ENCODE measurements at places on chromosomes 2 and 18.

GRCh38 chr2:29954316-29954715 is 32.9 kb upstream of the ALK start:
- DNase-seq: no peak

- DNase-seq: peak; percentile 32
Observed at GRCh38 chr2:136135921-136136906, 18.3 kb upstream of the CXCR4 start.

DNA sequence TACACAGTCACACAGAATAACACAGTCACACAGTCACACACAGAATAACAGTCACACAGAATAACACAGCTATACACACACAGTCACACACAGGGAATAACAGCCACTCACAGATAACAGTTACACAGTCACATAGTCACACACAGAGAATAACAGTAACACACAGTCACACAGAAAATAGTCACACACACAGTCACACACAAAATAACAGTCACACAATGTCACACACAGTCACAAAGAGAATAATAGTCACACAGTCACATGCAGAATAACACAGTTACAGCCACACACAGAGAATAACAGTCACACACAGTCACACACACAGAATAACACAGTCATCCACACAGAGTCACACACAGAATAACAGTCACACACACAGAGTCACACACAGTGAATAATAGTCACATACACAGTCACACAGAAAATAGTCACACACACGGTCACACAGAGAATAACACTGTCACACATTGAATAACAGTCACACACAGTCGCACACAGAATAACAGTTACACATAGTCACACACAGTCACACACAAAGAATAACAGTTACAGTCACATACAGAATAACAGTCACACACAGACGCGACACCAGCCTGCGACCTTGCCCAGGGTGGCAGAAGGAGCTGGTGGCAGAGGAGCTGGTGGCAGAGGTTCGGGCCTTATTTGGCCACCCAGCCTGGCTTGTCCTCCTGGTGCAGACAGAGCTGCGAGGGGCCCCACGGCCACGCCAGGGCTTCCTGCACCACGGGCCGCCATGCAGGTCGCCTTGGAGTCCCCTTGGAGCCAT is 51.3 kb downstream of the RAMP1 start:
- no peak for DNase-seq

- DNase-seq: no peak
Observed at GRCh38 chr2:201978333-201978732, 55.3 kb upstream of the FZD7 start.

GRCh38 chr2:217286833-217287232 is 427.0 kb upstream of the TNP1 start:
- DNase-seq: no peak

GRCh38 chr2:54240515-54241469 is 15.2 kb downstream of the TSPYL6 start:
- no peak for DNase-seq

DNA sequence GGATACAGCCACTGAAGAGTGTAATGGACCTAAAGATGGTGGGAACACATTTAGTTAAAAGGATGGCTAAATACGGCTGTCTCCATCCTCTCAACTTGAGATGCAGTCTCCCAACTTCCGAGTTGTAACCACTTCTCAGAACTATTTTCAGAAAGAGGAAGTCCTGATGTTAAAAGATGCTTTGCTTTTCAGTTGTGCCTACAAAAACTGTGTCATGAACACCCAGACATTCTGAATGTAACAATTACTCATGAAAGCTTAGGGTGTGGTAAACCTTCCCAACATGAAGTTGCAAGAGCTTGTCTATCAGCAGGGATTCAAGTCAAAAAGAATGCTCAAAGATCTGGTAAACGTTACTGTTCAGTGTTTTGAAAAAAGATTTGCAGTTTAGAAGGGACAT is 147.9 kb downstream of the DOCK10 start:
- no peak for DNase-seq

DNA sequence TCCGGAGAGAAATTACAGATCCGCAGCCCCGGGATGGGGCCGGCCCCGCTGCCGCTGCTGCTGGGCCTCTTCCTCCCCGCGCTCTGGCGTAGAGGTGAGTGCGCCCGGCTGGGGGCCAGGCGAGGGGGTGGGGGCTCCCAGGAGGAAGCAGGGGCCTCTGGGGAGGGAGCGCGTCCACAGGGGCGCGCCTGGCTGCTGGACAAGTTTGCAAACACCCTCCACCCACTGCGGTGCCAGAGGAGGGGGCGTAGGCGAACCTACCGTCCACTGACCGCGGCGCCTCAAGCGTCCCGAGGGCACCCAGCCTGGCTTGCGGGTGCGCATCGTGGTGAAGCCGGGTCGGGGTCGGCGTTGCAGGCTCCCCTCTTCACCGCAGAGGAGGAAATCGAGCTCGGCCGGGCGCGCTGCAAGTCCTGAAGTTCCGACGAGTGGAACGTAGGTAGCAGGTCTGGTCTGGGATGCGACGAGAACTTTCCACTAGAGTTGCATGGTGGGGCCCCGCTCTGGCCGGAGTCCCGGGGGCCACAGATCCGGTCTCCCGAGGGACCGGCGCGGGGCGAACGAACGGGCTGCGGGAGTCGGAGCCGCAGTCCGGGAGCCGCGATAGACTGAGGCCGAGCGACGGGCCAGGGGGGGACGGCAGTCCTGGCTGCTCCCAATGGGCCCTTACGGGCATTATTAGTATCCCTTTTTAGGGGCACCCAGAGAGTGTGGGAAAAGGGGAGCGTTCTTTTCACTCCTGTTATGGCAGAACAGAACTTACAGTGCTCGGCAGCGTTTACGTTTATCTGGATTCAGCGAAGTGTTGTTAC is 502 bp downstream of the MERTK start:
- no peak for DNase-seq

DNA sequence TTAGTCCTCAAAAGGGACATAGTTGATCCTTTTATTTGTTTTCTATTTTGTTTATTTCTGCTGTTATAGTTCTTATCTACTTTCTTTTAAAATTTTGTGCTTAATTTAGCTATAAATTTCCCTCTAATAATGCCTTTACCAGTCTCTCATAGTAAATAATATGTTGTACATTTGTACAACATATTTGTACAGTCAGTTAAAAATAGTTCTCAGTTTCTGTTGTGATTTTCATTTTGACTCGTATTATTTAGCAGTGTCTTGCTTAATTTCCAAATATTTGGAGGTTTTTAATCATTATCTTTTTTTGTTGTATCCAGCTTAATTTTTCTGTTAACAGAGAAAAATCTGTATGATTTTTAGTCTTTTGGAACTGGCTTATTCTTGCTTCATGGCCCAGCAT is 443.6 kb upstream of the TRIB2 start:
- DNase-seq: no peak

All from NCI-H1694 (cell line).